ENCODE measurements at places on chromosomes 5 and 9.

DNA sequence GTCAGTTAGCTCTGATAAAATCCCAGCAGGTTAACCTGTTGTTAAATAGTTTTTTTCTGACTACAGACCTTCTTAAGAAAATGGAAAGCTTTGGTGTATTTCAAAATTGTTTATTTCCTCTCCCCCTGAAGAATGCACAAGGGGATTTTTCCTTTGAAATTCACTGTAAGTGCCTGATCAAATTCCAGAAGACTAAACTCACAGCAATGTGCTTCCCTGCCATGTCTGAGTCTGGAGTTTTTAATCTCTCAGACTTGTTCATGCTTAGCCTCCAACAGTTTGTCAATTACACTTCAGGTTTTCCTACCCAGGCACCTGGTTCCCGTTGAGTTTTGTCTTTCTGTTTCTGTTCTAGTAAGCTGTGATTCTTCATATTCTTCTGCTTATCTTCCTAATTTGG, 961.6 kb upstream of the CDH18 start:
- DNase-seq, result no peak

DNA sequence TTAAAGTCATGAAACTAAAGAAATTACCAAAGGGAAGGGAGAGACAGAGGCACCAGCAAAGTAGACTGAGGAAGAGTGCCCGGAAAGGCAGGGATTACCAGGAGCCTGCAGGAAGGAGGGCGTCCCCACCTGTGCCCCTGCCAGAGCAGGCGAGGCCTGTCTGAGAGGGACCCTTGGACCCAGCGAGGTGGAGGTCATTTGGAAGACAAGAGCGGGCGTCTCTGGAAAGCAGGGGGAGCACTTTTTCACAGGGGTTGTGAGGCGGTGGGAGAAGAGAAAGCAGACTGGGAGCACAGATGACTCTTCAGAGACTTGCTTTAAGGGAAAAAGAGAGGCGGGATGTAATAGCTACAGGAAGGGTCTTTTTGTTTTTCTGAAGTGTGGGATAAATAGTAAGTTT, 27.5 kb upstream of the SLC2A8 start:
- DNase-seq, result no peak

DNA sequence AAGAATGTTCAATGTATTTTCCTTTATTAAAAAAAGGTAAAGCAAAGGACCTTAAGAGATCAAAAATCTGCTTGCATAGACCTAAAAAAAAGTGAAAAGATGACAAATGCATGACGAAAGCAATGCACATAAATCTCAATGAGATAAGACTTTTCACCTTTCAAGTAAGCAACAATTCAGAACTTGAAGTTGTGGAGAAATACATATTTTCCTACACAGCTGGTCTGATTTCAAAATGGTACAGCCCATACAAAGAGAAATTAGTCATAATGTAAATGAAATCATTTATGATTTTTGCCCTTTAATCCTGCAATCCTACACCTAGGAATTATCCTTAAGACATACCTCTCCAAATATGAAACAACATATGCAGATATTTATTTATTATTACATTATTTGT, 568.0 kb downstream of the ANXA1 start:
- no peak for DNase-seq

DNA sequence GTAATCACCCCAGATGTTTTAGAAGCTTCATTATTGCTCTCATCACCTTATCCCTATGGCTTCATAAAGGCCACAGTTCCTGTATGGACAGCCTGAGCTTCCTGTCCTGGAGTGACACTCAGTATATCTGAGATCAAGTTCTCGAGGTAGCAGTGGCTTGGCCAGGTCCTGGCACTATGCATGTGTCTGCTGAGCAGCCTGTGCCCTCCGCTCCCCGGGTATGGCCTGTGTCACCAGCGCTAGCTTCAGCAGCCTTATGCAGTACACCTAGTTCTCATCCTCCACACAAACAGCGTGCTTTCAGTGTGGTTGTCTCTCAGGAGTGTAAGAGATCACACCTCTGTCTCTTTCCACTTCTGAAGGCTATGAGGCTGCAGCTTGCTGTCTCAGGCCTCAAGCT, 514.7 kb downstream of the DIRAS2 start:
- DNase-seq, result no peak

- no peak for DNase-seq
Observed at GRCh38 chr5:175219366-175219765, 224.6 kb downstream of the DRD1 start.

All from NCI-H1092 treated with DMSO at 0.1 percent for 48 hours (cell line).